Motor neuron (in vitro differentiated cells): ENCODE measurements at places on chromosomes 1 and 21. TPM values are rescaled to one million over a fixed set of nuclear protein-coding genes. Genes with fewer than 3 reads are reported as not detected.
A peak's percentile ranks its signal among the peaks of the same experiment; 100 is the strongest.

Gene CNIH3
- total RNA-seq, result 9.5 and 13.2 TPM in 2 replicates

Gene RASSF5
- total RNA-seq, result 6.9 TPM in 2 replicates

Gene COL9A2
- total RNA-seq, result 1.8 and 3.4 TPM in 2 replicates

Gene MANEAL
- 33.7 and 41.4 TPM in 2 replicates for total RNA-seq

Gene PODN
- 2.7 and 3.5 TPM in 2 replicates for total RNA-seq

Gene SUSD4
- 17.3 and 19.2 TPM in 2 replicates for total RNA-seq

Gene MTARC2
- 1.8 and 3.0 TPM in 2 replicates for total RNA-seq

Gene ADPRS
- total RNA-seq, result 38.1 and 38.9 TPM in 2 replicates

Gene TNFRSF18
- not detected in 2 replicates for total RNA-seq

Gene EXTL1
- 9.2 and 13.7 TPM in 2 replicates for total RNA-seq

Gene VANGL2
- total RNA-seq, result 5.9 and 6.2 TPM in 2 replicates

Gene XCL1
- total RNA-seq, result not detected in 2 replicates

Gene SIPA1L2
- 34.2 and 36.5 TPM in 2 replicates for total RNA-seq

- peak; percentile 1 for ATAC-seq
Measured at GRCh38 chr21:45386336-45386727, 18.6 kb upstream of the COL18A1 start.

DNA sequence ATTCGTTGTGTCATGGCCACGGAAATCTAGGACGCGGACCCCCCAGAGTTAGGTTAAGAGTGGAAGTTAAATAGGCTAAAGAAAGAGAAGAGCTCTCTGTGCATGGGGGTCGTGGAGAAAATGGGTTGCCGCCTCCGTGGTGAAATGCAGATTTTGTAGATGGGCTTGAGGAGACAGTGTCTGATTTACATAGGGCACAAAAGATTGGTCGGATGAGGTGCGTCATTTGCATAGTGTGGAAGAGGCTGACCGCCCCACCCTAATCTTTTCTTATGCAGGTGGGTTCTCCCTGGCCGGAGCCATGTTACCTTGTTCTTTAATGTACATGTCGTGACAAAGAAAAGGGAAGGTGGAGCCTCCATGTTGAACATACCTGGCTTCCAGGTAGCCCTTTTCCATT lies 14.3 kb upstream of the SLC5A9 start:
- ATAC-seq, result no peak

DNA sequence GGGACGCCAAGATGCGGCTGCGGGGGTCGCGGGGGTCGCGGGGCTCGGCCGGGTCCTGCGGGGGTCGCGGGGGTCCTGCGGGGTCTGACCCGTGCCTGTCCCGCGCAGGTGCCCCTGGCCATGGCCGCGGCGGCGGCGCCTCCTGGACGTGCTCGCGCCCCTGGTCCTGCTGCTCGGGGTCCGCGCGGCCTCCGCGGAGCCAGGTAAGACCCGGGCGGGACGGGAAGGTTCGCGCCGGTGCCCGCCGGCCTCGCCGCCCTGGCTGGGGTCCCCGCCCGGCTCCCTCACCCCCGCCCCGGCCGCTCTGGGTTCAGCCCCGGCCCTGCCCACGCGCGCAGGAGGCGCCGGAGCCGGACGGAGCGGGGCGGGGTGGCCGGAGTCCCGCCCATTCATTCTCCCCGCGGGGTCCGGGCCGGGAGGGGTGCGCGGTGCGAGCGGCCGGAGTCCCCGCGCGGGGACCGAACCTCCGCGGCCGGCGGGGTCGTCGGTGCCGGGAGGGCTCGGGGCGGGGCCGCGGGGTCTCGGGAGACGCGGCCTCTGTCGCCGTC lies 380 bp downstream of the COL18A1 start:
- peak; percentile 70 for ATAC-seq

DNA sequence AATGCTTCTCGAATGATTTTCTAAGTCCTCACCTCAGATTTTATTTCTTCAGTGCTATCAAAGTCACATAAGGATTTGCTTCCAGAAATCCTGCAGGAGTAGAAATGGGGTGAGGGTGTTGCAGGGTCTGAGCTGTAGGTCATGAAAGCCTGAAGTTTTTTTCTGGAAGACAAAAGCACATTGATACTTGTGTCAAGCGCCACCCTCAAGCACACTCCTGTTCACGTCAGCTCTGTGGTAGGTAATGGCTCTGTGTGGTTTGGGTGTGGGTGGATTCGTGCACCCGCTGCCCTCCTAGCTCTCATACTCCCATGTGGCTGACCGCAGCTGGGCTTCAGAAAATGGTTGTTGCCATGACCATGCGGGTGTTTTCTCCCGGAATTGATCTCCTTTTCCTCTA lies 39.9 kb downstream of the AKNAD1 start:
- ATAC-seq, result peak; percentile 34

GRCh38 chr1:61318319-61319125 lies 236.2 kb downstream of the NFIA start:
- ATAC-seq, result peak; percentile 74

DNA sequence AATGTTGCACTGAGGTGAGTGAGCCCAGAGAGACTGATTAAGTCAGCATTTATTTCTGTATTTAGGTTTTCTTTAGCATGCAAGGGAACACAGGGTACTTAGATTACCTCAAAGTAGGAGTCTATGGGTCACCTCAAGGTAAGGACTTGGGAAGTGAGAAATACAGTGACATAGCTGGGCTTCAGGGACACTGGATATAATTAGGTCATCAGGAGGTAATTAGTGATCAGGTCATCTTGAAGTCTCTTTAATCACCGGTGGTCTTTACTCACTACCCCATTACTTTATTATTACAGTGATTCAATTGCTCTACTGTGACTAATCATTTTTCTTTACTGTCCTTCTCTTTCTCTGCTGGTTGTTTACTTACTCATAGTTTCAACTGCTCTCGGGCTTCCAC lies 59.9 kb upstream of the KCNK1 start:
- no peak for ATAC-seq

DNA sequence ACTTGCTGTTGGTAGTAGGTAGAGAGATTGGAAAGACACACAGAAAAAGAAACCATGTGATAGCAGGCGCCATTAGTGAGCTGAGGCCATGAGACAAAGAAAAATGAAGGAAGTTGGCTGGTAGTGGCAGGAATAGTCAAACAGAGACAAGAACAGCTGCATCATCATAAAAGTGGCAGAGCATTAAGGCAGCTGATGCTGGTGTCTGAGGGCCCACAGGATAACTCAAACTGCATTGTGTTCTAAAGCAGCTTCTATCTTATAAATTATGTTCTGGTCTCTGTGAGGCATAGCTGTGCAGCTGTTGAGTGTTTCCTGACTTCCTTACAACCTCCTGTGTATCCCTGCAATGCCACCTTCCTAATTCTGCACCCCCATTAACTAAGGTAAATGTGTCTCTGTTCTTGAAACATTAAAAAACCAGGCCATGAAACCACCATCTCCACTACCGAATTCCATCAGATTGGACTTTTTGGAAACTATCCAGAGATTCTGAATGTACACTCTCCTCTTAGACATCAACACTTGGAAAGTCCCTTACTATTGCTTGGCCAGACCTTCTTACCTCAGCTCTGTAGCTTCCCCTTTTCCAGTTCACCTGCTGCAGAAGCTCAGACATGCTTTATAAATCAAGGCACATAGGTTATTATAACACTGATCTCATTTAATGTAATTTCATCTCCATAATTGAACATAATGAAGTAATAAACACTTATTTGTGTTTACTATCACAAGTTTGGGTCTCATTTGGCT lies 23.4 kb upstream of the ARHGAP29 start:
- ATAC-seq, result no peak

GRCh38 chr21:33762803-33763581 lies 120.7 kb downstream of the ITSN1 start:
- no peak for ATAC-seq

GRCh38 chr1:113256348-113256729 lies 134.0 kb upstream of the MAGI3 start:
- ATAC-seq, result no peak

DNA sequence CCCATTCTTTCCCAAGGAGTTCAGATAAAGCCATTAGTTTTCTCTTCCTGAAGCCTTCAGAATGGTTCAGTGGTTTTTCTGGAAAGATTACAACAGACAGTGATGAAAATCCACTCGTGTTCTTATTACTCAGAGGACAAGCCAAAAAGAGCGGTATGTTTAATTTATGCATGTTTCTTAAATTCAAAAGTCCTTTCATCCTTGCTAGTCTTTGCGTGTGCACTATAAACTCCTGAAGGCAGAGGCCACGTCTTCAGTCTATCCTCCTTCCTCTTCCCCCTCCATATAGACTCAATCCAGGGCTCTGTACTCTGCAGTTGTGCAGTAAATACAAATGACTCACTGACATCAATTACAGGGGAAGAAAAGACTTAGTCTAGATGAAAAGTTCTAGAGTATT lies 409.2 kb upstream of the PLXNA2 start:
- ATAC-seq, result peak; percentile 17

DNA sequence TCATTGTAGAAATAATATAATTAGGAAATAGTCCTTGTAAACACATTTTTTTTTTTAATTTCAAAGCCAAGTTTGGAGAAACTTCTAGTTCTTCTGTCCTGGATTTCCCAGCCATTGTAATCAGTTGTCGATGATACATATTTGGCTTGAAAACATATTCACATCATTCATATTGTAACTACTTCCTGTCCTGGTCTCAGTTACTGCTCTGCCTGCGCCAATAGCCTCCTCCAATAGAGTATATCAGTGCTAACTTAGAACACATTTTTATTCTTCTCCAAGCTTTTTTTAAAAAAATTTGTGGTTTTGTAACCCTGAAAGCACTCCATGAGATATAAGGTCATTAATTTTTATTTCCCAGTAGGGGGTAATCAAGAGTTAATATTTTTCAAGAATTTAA lies 46.1 kb upstream of the FMO2 start:
- ATAC-seq, result no peak

- no peak for ATAC-seq
Measured at GRCh38 chr21:35384375-35384774, 335.3 kb upstream of the RUNX1 start.

DNA sequence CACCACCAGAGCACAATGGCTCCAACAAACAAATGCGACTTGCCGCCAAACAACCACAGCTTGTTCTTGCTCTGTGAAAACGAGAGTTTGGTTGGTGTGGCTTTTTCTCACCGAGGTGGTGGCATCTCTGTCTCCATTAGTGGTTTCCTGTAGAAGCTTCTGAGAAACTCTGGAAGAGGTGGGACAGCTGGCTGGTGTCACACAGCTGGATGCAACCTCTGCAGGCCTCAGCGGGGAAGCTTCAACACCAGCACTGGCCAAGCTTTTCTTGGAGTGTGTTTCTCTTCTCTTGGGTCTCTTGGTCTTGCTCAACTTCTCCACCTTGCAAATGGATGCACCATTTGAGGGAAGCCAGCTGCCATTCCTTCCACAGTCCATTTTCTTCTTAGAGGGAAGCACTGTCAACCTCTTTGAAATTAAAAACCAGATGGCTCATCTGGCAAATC lies 124.8 kb downstream of the KCNN3 start:
- no peak for ATAC-seq

- no peak for ATAC-seq
Measured at GRCh38 chr1:6726253-6726652, 24.6 kb upstream of the DNAJC11 start.

GRCh38 chr21:45590246-45590725 lies 48.0 kb upstream of the SLC19A1 start:
- ATAC-seq, result peak; percentile 86

- ATAC-seq, result no peak
Measured at GRCh38 chr1:83606416-83606955, 392.4 kb downstream of the TTLL7 start.

DNA sequence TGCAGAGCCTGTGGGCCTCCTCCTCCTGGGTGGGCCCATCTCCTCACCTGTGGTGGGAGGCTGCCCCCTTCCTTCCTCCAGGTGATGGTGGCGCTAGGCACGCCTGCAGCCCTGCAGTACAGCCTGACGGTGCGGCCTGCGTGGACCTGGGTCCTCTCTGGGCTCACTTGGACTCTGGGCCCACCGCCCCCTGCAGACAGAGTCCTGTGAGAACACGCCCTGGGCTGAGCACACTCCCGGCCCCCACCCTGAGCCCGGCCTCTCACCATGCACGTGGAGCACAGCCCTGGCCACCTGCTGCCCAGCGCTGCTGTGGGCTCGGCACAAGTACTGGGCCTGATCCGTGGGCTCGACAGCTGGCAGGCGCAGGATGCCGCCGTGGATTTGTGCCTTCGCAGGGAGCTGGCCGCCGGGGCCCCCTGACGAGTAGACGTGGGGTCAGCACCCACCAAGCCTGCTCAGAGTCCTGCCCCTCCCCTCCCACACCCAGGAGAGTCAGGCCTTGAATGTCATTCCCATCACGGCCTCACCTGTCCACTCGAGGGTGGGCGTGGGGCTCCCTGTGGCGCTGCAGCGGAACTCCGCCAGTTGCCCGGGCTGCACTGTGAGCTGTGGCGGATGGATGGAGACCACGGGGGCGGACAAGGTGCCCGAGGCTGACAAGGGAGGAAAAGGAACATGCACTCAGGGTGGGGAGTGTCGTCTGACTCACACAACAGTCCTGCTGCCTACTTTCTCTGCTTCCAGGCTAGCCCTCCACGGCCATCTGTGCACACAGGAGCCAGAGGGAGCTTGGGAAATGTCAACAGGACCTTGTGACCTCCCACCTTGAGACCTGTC lies 43.4 kb downstream of the LDLRAD2 start:
- peak; percentile 20 for ATAC-seq

- peak; percentile 27 for ATAC-seq
Measured at GRCh38 chr1:226181996-226182714, 4.4 kb downstream of the ACBD3 start.

- peak; percentile 94 for ATAC-seq
Measured at GRCh38 chr1:207579436-207579799, 65.5 kb upstream of the CR1L start.

DNA sequence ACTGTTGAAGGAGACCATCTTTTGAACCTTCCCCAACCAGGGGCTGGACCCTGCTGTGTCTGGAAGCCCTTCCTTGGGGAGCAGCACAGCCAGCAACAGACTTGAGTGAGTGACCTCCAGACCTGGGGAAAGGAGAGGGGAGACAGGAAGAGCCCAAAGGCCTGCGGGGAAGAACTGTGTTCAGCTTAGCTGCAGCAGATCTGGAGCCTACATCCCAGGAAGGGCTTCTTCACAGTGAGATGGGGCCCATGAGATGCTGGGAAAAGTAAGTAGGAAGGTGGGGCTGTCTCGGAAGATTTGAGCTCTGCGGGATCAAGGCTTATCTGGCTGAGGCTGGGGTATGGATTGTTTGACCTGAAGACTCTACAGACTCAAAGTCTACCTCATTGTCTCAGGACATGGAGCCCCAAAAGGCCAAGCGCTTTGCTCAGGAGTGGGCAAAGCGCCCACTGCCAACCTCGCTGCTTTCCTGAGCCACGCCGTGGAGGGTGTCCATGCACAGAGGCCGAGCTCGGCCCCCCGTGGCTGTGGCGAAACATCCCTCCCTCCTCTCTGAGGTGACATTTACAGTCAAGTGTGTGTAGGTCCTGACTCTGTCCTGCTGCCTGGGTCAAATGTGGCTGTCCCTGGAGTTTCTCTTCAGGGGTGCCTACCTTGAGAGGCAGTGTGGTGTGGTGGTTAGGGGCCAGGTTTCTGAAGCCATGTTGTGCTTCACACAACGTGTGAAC lies 24.5 kb downstream of the SPOCD1 start:
- no peak for ATAC-seq

DNA sequence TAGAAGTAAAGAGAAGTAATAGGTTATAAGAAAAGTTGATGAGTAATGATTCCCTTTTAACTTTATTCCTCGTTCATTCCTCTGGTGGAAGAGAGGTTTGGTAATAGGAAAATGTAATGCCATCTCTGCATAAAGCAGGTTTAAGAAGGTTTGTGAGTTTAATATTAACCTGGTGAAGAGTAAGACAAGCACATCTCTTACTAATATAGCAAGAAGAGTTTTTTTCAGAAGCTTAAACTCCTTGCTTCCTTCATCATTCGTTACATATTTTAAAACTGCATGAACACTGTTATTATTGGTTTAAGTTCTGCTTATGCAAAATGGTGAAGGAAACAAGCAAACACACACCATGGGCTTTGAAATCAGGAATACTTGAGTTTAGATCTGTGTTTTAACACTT lies 9.2 kb upstream of the PLA2G4A start:
- no peak for ATAC-seq

GRCh38 chr1:209103092-209103491 lies 480.4 kb upstream of the CAMK1G start:
- no peak for ATAC-seq
